ENCODE measurements at places on chromosomes 12 and 14.

DNA sequence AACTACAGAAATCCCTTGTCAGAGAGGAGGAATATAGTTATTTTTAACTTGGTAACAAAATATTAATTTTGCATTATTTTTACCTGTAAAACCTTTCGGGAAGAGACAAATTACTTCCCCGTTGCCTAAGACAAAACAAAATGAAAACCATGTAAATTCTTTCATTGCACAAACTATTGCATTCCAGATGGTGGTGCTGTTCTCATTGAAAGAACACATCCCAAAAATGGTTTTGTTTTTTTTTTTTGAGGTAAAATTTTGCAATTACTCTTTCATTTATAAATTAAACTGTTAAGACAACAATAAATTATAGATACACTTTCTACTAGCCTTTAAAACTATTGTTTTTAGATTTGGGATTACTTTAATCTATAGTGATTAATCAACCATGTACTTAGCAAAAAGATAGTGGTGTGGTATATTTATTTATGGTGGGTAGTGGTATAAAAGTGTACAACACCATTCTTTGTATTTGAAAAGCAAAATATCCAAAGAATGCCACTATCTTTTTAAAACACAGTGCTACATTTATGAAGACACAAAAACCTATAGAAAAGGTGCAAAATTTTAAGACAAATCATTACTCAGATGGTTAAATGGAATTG is 115.5 kb downstream of the SLC38A1 start:
- no peak for DNase-seq

- DNase-seq, result no peak
Observed at GRCh38 chr12:30774599-30774998, 19.8 kb upstream of the CAPRIN2 start.

- no peak for DNase-seq
Observed at GRCh38 chr14:24874514-24875202, 175.3 kb downstream of the STXBP6 start.

- no peak for DNase-seq
Observed at GRCh38 chr12:41556176-41556575, 368.1 kb downstream of the PDZRN4 start.

DNA sequence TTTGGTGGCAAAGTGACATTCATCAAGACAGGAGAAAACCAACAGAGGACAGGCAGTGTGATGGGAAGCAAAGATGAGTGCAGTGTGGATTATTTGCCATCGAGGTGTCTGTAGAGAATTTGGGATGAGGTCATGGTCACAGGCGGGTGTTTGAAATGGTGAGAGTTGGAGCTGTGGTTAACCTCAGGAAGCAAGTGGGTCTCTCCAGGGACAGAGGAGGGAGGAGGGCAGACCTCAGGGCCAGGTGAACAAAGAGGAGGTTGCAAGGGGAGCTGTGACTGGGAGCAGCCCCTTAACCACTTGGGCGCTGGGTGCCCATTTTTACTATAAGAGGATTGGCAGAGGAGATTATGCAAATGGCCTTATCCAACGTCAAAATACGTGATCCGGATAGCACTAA is 7.0 kb downstream of the FZD10 start:
- no peak for DNase-seq

- DNase-seq, result no peak
Observed at GRCh38 chr12:60191676-60192359, 596.0 kb downstream of the SLC16A7 start.

DNA sequence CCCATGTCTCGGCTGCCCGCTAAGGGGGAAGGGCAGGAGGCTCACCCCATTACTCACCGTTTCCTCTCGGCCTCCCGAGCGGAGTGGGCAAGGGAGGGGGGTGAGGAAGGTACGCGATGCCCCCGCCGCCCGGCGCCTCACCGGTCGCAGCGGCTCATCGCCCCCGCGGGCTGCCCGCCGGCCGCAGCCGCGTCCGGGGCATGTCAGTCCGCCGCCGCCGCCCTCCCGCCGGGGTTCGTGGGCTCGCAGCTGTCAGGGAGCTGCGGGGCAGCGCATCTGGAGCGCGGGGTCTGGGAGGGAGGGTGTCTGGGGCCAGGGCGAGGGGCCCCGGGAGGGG is 461 bp downstream of the SLC8A3 start:
- no peak for DNase-seq

GRCh38 chr14:97270308-97270707 is 473.1 kb downstream of the VRK1 start:
- no peak for DNase-seq

DNA sequence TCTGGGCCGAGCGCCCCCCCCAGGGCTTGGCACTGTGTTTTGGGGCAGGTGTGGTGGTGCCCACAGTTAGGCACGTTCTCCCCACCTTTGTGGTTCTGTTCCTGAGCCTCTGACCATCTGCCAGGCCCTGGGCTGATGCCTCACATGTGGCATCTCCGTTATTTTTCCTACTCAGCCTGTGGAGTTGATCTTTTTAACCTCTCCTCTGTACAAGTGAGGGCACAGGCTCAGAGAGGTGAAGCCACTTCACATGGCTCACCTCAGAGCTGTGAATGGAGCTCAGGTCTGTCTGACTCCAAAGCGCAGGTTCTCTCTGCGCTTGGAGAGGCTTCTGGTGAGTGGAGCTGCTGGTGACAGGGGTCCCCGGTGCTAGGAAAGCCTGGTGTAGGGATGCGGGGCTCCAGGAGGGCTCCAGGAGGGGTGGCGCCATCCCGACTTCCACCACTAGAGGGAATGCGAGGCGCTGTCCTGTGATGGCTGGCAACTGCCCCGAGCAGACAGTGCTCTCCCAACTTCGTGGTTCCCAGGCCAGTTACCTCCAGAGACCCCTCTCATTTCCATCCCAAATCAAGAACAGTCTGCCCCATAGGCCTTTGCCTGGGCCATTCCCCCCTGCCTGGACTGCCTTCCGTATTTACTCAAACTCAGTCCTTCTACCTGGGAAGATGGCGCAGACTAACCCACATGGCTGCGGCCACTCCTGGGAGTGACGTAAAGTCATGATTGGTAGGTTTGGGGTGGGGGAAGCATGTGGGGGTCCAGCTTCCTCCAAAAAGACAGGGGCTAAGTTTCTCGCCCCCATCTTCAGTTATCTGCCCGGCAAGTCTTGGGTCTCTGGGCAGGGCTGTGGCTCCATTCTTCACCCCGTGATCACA is 9.9 kb downstream of the BCL7A start:
- DNase-seq, result peak; percentile 29

- no peak for DNase-seq
Observed at GRCh38 chr12:113064395-113065125, 8.0 kb downstream of the DTX1 start.

DNA sequence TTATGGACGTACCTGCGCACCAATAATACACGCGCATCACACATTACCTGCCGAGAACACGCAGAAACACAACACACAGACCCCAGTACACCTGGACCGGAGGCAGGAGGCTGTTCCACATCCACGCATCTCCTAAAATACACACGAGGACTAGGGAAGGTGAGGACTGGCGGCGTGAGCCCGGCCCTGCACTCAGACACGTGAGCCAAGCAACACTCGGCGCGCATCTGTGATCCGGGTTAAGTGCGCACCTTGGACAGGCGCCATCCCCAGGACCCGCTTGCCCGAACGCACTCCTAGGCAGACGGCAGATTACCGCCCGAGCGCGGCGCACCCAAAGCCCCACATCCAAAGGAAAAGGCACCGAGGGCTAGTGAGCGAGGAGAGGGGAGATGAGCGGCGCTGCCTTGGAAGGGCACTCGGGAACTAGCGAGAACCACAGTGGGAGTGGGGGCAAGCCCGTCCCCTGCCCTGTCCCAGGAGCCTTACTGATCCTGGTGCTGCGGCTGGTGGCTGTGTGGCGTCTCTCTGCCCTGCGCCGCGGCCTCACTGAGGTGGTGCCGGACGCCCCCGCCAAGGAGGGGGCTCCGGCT is 417 bp downstream of the GLS2 start:
- DNase-seq, result no peak

DNA sequence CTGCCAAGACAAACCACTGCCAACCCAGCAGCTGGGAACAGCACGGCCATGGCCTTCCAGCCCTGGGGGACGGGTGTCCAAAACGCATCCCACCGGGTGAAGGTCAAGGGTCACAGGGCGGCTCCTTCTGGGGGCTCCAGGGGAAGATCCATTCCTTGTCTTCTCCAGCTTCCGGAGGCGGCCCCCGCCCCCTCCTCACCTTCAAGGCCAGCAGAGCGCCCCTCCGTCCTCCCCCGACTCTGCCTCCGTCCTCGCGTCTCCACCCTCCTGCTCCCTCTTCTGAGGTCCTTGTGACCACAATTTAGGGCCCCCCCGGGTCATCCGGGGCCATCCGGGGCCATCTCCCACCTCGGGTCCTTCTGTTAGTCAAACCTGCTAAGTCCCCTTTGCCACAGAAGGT is 3.9 kb upstream of the NUDT14 start:
- DNase-seq, result no peak

- no peak for DNase-seq
Observed at GRCh38 chr14:69786603-69787002, 10.4 kb downstream of the SLC10A1 start.

- no peak for DNase-seq
Observed at GRCh38 chr12:124527861-124528561, 39.4 kb downstream of the NCOR2 start.

- DNase-seq, result no peak
Observed at GRCh38 chr12:104701756-104702155, 245.0 kb downstream of the CHST11 start.

DNA sequence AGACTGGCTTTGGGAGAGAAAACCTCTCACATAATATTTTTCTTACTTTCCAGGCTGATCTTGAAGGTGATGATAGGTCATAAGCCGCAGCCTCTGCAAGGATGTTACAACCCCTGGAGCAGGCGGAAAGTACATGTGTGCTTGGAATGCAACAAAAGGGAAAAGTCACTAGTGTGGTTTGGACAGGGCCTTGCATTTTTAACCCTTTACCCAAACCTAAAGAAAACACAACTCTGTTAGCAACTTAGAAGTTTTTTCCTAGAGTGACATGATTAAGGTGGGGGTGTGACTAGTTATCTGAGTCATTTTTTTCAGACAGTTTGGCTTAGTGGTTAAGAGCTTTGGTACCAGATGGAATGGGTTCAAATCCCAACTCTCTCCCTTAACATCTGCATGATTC is 97.0 kb downstream of the TMEM30B start:
- no peak for DNase-seq

DNA sequence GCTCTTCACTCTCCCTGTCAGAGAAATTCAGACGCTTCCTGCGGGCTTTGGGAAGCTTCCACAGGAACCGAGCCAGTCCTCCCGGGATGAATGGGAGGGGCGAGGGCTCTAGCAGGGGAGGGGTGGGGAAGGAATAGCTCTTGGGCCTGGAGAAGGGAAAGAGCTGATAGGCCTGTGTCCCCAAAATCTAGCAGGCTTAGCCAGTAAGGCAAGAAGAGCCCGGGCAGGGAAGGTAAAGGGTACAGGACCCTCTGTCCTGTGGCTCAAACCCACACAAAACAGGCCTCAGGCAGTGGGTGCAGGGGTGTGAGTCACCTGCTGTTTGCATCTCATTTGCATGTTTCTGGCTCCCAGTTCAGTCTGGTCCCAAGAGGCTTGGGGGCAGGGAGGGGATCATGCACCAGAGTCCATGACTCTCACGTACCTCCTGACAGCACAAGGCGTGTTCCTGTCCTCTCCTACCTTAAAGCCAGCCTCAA is 8.7 kb upstream of the SMUG1 start:
- DNase-seq, result no peak

- DNase-seq, result no peak
Observed at GRCh38 chr12:98646294-98647090, 1.4 kb downstream of the APAF1 start.

- no peak for DNase-seq
Observed at GRCh38 chr12:55362675-55363074, at the start of gene OR6C75. OR6C75 (plus strand) TSS chr12:55362975; CDS start chr12:55365111, 2,136 bp downstream.

- no peak for DNase-seq
Observed at GRCh38 chr12:60666895-60667294, 1071.1 kb downstream of the SLC16A7 start.

- no peak for DNase-seq
Observed at GRCh38 chr14:87952307-87953094, 40.5 kb downstream of the GALC start.

DNA sequence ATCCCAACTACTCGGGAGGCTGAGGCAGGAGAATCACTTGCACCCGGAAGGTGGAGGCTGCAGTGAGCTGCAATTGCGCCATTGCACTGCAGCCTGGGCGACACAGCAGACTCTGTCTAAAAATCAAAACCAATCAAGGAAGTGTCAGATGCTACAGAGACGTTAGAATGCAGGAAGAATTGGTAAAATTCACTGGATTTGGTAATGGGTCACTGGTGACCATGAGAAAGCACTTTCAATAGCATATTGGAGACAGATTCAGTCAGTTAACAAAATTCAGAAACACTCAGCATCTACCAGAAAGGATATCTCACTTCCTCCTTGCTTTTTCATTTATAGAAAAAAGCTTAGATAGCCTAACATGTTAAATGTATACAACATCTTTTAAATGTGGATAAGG is 17.5 kb downstream of the BIN2 start:
- no peak for DNase-seq

- DNase-seq, result no peak
Observed at GRCh38 chr14:63499701-63500250, 43.4 kb downstream of the PPP2R5E start.

GRCh38 chr14:80465546-80466220 is 254.4 kb upstream of the DIO2 start:
- DNase-seq, result no peak

GRCh38 chr14:35632271-35632670 is 98.3 kb downstream of the INSM2 start:
- no peak for DNase-seq

- DNase-seq, result no peak
Observed at GRCh38 chr12:12439636-12440035, 82.8 kb downstream of the BORCS5 start.

GRCh38 chr14:23183479-23183878 is at the start of gene SLC7A8:
SLC7A8 (minus strand) TSS chr14:23183660; CDS start chr14:23182914, 746 bp downstream.
- DNase-seq, result no peak

DNA sequence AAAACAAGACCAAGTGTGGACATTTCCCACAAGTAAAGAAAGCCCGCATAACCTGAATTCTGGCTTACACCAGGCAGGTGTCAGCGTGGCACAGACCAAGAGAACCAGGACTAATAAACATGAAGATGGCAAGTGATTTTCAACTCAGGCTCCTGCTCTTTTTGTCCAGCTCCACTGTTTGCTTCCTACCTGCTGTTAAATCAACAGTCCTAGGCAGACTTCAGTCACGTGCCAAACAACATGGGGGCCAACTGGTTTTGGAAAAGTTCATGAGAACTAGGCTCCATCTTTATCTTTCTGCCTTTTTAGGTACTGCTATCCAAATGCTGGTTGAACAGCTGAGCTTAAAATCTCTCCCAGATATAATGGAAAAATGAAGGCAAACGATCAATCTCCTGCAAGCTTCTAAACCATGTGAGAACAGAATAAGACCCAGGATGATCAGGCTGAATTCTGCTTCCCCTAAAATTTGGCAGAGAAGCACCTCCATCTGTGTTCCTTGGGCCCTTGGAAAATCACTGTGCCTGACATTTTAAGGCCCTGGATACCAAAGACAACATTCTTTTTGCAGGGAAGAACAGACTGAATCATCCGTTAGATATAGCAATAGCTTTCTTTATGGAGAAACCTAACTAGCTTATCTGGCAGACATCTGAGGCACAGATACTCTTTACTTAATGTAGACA is 215.6 kb upstream of the USP15 start:
- DNase-seq, result no peak

Measured in stimulated activated CD4-positive, alpha-beta T cell treated with anti-CD3 and anti-CD28 coated beads, Interleukin-2, amount 100 ng/mL, for 4 hours (primary cell).